MCF 10A (cell line): ENCODE measurements at places on chromosomes 6 and 20. TPM values are rescaled to one million over a fixed set of nuclear protein-coding genes. Genes with fewer than 3 reads are reported as not detected.

DNA sequence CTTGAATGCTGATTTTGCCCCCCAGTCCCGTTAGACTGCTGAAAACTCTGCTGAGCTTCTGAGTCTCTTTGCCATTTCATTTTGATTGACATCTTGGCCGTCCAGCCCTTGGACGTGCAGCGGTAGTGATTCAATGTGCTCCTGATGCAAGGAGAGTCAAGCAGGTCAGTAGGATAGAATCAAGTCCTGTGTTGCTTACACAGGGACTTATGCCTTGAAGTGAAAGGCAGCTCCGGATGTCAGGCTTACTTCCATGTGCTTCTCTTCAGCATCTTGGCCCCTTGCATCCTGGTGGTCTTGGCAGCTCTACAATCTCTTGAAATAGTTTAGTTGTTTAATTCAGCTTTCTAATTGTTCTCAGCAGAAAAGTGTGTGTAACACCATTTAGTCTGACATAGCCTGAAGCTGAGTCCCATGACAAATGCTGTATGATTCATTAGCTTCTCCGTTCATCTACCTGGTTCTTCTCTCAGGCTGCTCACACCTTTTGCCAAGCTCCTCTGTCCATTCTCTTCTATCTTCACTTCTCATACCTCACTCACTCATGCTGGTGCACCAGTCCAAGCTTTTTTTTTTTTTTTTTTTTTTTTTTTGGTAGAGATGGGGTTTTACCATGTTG is 76.0 kb downstream of the EZR start:
- DNase-seq = peak; percentile 58

DNA sequence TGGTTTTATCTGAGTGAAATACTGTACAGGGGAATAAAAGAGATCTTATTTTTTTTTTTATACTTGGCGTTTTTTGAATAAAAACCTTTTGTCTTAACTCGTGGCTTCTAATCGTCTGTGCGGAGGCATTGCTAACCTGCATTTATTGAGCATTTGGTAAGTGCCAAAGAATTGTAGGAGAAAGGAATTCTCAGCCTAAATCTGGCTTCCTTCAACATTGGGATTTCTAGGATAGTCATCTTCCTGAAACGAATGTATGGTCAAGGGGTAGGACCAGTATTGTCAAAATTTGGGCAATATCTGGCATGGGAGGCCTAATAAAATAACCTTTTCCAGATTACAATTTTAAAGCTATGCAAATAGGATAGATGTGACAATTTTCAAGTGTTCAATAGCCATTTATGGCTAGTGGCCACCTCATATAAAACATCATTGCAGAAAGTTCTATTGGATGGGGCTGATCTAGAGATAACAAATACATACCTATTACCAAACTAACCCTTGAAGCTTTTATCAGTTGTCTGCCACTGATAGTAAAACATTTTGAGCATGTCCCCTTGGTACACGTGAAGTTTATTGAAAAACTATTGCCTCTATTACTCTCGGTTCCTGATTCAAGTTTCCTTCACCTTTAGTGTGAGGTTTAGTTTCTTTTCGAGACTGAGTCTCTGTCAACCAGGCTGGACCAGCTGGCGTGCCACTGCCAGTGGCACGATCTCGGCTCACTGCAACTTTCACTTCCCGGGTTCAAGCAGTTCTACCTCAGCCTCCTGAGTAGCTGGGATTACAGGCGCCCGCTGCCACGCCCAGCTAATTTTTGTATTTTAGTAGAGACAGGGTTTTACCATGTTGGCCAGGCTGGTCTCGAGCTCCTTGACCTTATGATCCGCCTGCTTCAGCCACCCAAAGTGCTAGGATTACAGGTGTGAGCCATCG is 5.6 kb downstream of the PIM1 start:
- no peak for DNase-seq

GRCh38 chr20:51350941-51351631 is 191.4 kb downstream of the NFATC2 start:
- DNase-seq = peak; percentile 70

DNA sequence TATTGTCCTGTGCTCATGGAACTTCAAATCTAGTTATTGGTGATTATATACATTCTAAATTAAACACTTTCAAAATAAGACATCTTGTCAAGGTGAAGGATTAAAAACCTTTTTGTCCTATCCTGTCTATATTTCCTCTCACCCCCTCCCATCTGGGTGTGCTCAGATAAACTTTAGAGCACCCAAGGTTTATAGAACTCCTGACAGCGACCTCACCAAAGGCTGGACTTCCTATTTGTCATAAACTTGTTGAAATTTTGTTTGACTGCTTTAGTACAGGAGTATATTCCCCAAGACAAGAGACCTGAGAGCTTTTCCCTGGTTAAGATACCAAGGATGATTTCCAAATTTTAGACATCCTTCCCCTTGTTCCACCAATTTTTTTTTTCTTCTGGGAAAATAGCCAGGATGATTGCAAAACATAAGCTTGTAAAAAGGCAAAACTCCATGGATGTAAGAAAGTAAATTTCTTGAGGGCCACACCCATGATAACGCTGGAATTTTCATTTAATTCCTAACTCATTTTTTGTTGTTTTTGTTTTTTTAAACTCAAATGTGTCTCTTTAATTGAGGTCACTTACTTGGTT is 33.0 kb downstream of the CARMIL1 start:
- DNase-seq = peak; percentile 90

DNA sequence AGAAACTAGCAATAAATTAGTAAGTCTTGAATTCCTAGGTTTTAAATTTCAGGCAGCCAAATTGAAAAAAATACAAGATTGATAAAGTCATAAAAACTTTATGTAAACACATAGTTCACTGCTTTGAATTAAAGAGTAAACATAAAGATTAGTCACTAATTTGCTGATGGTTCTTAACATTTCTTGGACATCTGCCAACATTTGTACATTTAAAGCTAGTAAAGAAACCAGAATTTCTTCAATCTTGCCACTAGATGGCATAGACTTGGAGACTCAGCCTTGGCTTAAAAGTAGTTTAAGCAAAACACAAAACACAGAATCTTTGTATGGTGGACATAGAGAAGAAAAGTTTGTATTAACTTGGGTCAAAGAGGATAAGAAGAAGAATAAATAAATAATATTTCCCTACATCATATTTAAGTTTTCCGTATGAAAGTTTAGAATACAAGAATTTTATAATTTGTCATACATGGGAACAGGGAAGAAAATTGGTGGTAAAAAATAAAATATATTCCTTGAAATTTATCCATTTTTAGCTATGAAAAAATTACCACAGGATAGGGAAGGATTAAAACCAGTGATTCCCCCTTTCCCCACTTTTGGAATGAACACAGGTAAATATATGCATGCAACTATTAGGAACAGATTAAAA is 41.7 kb upstream of the FAM135A start:
- peak; percentile 80 for DNase-seq

DNA sequence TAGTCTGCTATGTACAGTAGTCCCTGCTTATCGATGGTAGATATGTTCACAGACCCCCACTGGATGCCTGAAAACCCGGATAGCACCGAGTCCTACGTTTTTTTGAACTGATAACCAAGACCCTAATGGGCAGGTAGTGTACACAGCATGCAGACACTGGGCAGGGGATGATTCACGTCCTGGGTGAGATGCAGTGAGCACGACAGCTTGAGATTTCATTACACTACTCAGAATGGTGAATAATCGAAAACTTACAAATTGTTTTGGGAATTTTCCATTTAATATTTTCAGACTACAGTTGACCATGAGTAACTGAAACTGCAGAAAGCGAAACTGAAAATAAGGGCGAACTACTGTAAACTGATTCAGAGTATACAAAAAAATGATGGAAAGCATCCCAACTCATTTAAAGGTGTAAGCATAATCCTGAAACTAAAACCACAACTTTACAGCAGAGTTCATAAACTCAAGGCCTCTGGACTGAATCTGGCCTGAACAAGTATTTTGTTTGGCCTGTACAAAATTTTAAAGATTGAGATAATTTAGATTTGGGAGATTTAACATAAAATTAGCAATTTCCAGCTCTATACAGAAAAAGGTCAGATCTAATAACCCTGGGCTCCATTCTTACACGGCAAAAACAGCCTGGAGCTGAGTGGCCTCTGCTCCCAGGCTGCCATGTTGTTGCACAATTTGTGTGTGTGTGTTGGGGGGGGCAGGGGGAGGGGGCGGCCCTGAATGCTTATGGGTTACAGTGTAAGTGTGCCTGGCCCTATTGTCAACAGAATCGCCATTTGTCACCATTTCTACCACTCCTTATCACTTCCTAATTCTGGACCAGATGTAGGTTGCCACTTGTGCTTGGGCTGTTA is 34.9 kb downstream of the RNF24 start:
- DNase-seq = peak; percentile 48

DNA sequence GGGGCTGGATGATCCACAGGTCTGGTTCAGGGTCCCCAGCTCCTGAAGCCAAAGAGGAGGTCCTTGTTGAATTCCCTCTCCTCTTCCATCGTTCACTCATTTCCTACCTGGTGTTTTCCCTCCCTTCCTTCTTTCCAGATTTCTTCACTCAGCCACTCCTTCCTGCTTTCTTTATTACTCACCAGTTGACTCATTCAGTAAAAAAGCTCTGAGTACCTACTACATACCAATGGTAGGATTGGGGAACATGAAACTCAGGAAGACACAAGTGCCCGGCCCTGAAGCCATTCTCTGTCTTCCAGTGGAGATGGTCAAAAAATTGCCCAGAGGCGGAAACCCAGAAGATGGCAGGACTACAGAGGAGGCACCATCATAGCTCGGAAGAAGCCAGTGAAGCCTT is 11.9 kb upstream of the NSFL1C start:
- DNase-seq = peak; percentile 91

DNA sequence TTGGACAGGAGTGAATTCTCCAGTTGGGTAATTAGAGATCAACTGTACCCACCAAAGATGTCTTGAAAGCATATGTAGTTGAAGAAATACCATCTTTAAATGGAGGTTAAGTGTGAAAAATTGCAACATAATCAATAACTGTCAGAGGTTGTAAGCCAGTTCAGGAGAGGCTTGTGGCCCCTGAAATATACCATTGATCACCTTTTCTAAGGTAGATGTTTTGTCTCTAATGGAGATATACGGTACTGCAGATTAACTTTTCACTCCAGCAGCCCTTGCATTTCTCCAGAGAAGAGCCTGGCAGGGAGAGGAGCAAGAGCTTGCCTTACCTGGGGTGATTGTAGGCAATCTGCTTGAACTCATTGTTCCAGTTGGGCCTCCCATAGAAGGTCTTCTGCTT is 48.8 kb downstream of the NOX3 start:
- DNase-seq = no peak

DNA sequence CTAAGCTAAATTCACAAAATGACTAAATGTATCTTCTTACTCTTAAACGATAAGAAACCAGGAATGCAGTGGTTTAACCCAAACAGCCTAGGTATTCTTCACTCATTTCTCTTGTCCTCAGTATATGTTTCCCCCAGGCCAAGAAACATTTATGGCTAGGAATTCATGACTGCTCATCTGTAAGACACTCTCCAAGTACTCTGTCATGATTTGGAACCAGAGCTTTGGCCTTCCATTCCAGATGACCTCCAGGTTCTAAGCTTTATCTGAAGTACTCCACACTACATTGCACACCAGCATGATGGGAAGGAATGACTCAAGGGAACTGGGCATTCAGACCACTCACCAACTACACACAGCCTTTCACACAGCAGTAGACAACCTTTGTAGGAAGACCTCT is 29.3 kb downstream of the NT5E start:
- no peak for DNase-seq

DNA sequence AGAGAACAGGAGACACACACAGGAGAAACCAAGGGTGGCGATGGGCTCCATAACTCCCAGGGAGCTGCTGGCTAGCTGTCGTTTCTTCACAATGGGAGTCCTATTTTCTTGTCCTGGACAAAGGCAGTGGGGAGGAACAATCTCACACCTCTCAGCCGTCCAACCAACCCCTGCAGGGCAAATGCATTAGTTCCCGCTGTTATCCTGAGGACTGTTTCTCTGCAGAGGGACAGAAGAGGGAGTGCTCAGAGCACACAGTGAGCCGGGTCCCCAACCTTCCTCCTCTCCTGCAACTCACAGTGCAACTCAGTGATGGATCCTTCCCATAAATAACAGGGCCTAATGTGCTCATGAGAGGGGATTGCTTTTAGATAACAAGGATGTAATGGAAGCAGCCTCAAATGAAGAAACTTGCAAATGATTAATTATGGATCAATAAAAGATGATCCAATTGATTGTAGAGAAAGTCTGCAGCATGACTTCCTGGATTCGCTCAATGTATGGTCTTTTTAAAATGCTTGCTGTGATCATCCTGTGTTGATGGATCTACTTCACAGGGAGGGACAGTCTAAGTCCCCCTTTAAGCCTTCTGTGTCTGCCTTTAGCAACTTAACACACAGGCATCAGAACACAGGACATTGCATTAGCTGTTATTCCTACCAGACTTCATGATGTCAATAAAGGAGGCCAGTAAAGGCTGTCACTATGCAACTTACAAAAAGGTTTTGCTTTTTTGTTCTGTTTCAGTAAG is 453.4 kb upstream of the AGPAT4 start:
- no peak for DNase-seq

DNA sequence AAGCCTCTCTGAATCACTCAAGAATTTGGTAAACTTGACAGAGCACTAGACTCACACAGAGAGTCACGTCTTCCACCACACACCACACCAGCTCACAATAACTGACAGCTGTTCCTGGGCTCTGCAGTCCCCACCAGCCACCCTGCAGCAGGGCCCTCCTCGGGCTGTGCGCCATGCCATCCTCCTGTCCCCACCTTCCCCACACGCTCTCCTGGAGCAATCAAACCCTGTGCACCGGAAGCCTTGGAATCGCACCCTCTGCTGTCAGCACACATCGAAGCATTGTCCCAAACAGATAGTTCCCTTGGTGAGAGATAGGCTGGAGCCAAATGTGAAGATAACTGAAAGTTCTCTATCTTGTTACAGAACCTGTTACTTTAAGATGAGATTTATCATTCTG is 191.0 kb downstream of the TBXT start:
- DNase-seq = no peak

DNA sequence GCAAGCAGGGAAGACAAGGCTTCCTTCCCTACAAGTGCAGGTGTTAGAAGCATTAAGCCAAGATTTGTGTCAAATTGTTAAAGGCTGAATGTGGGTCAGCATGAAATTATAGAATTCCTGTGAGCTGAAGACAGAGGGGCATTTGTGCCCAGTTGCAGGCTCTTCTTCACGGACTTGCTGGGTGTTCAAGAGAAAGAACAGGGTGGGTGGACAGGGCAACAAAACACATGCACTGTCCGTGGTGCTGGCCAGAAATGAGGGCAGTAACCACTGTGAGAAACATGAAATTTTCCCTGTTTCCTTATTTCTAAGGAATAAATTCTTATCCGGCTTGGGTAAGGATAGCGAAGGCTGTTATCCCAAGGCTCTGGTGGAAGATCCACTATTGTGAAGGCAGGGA is 579.5 kb upstream of the HTR1E start:
- no peak for DNase-seq

GRCh38 chr6:53956068-53956711 is 155.1 kb upstream of the MLIP start:
- DNase-seq = peak; percentile 70

OPRM1 gene
- total RNA-seq = not detected in 2 replicates

GSTA2 gene
- not detected in 2 replicates for total RNA-seq

MUCL3 gene
- total RNA-seq = not detected in 2 replicates

SIRPD gene
- total RNA-seq = not detected in 2 replicates

HTR1B gene
- not detected in 2 replicates for total RNA-seq

SAMD5 gene
- 2.3 and 2.6 TPM in 2 replicates for total RNA-seq

ID1 gene
- total RNA-seq = 35.7 and 38.4 TPM in 2 replicates

RSPO3 gene
- not detected in 2 replicates for total RNA-seq

BPIFA1 gene
- total RNA-seq = not detected in 2 replicates

AFG1L gene
- total RNA-seq = 8.2 and 8.5 TPM in 2 replicates
